ENCODE measurements at places on chromosomes 4 and X.

DNA sequence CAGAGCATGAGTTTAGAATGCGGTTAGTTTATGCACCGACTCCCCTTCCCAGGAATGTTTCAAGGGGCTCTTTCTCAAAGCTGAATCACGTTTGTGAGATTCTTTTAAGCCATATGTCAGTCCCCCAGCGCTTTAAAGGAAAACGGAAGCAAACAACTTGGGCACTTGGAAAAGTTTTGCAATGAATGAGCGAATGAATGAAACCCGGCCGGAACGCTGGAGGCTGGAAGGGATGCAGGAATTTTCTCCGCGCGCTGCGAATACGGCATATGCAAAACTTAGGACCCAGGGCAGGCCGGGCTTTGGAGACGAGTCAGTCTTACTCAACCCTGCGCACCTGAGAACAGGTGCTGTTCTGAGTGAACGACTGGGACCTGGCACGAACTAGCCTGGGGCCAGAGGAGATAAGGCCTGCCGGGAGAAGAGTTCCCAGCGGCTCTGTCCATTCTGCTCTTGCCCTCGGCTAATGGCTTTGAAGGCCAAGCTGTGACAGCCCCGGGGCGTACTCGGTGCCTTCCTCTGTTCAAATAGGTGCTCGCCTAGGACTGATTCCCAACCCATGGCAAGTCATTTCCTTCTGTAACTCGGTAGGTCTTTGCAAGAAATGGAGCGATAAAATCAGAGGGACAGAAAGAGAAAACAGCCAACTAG lies 743 bp upstream of the NRK start:
- DNase-seq = peak; percentile 61

DNA sequence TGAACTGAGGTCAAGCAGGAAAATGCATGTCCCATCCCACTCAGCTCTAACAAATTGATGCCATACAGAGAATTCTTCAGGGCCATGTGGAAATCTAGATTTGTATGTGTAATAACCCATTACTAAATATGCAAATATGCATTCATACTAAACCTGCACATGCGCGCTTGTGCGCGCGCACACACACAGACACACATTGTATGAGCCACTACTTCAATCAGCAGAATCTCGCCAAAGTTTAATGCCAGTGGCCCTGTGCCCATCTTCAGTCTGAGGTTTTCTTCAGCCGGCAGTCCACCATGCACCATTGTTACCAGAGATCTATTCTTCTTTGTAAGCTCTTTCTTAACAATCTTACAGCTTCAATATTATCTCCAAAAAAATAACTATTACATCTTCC lies 276.4 kb downstream of the PDGFC start:
- no peak for DNase-seq

- no peak for DNase-seq
These were observed 365.6 kb upstream of the EDA2R start for GRCh38 chrX:67004451-67004850.

DNA sequence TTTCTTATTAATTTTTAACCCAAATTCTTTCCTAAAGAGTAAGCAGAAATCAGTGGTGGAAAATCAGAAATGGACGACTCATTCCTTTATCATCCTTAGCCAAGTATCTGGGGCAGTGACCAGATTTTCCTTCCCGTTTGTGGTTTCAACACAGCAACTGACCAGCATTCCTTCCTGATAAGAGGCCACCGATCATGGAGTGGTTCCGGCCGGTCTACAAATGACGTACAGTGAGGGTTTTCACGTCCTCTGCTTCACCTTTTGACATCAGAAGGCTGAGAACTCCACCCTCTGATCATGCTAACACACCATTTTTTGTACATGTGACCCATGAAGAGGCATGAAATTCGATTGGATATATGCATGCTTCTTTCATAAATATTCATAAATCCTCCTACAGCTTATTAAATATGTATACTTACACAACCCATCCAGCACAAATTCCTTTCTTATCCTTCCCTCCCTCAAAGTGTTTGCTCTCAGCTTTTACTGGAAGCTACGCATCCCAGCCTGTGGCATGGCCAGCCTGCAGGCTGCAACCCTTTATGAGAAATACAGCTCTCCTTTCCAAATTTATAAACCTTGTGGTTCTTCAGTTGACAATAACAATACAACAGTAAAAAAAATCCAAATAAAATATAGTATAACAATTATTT lies 173.0 kb upstream of the CASK start:
- DNase-seq = no peak

GRCh38 chr4:650951-651883 lies 22.9 kb downstream of the ATP5ME start:
- DNase-seq = no peak

DNA sequence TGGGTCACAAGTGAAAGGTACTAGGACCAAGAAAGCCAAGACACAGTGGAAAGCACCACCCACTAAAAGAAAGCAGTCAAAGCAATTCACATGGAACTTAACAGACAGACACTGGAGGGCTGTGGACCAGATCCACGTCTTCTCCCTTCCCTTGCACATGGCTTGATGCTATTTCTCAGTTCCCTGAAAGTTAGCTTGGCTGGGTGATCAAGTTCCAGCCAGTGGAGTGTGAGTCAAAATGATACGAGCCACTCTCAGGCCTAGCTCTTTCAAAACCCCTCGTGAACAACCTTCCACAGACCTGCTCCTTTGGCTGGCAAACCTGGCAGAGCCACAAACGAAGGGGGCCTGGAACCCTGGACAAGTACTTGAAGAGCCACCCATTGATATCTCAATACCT lies 52.0 kb downstream of the RELL1 start:
- no peak for DNase-seq

DNA sequence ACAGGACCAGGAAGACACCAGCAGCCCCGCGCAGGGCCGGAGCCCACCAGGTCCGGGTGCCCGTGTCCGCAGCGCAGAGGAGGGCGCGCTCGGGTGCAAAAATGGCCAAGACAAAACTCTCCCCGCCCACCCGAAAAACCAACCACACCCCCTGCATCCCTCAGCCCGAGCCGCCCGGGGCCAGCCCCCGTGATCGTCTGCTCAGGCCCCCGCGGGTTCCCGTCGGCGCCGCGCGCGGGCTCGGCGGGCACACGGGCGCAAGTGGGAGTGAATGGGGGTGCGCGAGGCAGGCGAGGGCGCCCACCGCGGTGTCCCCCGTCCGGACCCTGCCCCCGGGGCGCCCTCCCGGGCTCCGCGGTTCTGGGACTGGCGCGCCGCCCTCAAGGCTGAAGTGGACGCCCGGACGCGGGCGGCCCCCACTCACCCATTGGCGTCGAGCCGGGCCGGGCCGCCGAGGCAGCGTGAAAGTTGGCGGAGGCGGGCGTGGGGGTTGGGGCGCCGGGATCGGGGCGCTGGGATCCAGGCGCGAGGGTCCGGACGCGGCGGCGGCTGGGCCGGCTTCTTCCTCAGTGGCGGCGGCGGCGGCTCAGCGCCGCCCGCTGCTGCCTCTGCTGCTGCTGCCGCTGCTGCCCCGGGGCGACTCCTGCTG lies 393 bp downstream of the SH3KBP1 start:
- no peak for DNase-seq

- DNase-seq = no peak
These were observed 173.3 kb upstream of the ARHGEF9 start for GRCh38 chrX:63958134-63958865.

- DNase-seq = peak; percentile 36
These were observed 41.1 kb upstream of the MGST2 start for GRCh38 chr4:139624441-139625092.

GRCh38 chr4:87409420-87409939 lies 12.9 kb upstream of the NUDT9 start:
- DNase-seq = no peak

DNA sequence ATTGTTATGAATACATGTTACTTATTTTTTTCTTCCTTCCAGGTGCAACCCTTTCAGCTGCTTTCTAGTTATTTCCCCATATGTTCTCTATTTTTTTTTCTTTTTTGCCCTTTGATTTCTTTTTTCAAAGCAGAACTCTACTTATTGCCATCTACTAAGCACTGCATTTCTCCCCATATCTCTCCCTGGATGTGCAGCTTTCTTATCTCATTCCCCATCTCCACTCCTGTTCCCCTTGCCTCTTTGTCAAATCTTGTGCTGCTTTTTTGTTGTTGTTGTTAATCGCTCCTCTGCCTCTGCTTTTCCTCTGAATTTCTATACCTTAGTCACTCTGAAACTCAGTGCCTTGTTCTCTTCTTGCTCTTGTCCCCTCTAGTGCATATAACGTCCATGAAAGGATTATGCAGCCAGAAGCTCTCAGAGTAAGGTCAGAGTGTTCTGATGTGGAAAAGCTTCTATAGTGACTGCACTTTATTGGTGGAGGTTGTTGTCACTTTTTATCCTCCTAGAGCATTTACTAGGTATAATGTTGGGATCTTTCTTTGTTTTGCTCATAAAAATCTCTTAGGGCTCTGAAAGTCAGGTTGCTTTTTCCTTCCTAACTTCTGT lies 51.1 kb upstream of the JADE1 start:
- DNase-seq = no peak

DNA sequence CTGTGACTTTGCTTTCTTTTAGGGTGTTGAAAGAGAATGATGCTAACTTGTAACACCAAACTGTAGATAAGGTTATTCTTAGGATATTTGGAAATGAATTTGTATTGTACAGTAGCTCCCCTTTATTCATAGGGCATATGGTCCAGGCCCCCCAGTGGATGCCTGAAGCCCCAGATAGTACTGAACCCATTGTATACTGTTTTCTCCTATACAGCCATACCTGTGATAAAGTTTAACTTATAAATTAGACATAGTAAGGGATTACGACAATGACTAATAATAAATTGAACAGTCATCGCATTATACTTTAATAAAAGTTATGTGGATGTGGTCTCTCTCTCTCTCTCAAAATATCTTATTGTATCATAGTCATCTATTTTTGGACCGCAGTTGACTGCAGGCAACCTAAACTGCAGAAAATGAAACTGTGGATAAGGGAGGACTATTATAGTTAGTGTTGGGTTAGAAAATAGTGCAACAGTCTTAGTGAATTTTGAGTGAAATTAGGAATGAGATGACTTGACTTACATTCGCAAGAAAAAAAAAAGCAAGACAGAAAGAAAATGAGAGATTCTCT lies 105.1 kb downstream of the CLDN22 start:
- DNase-seq = no peak

DNA sequence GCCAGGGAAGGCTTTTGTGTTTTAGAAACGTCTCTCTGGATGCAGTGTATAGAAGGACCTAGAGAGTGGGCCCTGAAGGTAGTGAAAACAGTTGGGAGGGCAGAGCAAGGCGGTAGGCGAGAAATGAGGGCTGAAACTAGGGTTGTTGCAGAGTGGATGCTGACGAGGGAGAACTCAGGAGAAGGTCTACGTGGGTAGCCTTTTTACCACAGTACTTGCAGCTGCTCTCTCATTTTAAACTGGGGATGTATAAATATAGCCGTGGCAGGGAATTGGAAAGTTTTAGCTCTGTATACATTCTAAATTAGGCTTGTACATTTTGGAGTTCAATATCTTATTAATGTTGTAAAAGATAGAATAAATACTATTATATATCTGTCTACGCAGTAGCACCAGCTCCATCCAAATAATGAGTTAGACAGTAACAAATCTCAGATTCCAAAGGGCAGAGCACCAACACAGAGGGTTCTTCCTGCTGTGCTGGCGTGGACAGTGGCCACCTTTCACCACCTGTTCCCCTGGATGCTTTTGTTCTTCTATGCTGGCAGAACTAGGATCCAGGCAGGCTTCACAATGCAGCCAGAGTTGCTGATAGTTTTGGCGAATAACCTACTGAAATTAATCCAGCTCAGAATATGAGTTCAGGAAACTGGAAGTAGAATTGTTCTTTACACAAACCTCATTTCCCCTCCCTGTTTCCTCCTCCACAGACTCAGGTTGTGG lies 31.7 kb downstream of the CCNG2 start:
- no peak for DNase-seq

DNA sequence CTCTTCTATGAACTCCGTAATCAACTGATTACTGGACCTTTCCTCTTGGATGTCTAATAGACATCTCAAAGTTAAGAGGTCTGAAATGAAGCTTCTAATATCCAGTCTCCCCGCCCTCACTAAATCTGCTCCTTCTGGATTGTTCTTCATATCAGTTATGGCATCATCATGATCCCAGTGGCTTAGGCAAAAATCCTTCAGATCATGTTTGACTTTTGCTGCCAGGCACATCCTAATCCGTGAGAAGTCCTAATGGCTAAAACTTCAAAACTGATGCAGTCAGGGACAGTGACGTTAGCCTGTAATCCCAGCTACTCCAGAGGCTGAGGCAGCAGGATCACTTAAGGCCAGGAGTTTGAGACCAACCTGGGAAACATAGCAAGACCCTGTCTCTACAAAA lies 55.1 kb upstream of the GUCY1A1 start:
- DNase-seq = no peak

DNA sequence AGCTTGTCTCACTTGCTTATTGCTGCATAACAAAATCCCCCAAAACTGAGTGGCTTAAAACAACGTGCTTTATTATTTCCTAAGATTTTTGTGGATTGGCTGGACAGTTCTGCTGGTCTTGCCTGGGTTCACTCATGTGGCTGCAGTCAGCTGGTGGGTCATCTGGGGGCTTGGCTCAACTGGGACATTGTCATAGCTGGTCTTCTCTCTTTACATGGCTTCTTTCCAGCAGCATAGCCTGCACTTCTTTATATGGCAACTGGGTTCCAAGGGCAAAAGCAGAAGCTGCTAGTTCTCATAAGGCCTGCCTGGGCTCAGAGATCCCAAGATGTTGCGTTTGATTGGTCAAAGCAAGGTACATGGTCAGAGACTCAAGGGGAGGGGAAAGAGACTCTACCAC lies 33.7 kb upstream of the STAG2 start:
- no peak for DNase-seq

DNA sequence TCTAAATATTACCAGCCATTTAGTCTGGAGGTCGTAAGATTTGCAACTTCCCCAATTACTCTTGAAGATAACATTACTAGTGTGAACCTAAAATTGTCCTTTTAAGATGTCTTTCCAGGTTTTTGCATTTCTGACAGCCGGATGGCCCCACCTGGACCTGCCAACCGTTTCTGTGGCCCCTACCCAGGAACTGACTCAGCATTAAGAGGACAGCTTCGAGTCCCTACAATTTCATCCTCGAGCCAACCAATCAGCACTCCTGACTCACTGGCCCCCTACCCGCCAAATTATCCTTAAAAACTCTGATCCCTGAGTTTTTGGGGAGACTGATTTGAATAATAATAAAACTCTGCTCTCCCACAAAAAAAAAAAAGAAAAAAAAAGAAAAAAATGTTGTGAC lies 112.0 kb downstream of the SCLT1 start:
- no peak for DNase-seq

DNA sequence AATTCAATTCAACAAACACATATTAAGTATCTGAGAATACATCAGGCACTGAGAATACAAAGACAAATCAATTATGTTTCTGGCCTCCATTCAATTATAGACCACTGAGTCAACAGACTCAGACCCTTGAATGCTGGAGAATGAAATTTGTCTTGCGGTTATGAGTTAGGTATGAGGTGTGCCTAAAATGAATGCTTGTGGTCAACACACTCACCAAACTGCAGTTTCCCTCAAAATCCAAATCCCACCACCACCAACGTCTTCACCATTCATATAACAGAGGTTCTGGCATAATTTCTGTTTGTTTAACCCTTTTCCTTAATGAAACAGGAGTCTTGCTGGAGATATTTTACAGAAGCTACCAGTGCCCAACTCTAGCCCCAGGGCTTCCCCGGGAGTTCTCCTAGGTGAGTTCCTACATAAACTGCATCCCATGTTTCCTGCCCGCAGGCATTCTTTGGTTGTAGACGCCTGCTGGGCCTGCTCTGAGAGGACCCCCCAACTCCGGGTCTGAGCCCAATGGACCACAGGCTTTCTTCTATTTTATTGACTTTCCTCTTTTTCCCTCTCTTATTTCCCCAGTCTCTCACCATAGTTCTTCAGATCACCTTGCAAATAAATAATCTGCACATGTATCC lies 119.2 kb downstream of the DDX53 start:
- DNase-seq = no peak
